ENCODE measurements at places on chromosomes 1 and 21. TPM values are rescaled to one million over a fixed set of nuclear protein-coding genes. Genes with fewer than 3 reads are reported as not detected.

CNR2 gene
- total RNA-seq = 0.46 TPM

DNA sequence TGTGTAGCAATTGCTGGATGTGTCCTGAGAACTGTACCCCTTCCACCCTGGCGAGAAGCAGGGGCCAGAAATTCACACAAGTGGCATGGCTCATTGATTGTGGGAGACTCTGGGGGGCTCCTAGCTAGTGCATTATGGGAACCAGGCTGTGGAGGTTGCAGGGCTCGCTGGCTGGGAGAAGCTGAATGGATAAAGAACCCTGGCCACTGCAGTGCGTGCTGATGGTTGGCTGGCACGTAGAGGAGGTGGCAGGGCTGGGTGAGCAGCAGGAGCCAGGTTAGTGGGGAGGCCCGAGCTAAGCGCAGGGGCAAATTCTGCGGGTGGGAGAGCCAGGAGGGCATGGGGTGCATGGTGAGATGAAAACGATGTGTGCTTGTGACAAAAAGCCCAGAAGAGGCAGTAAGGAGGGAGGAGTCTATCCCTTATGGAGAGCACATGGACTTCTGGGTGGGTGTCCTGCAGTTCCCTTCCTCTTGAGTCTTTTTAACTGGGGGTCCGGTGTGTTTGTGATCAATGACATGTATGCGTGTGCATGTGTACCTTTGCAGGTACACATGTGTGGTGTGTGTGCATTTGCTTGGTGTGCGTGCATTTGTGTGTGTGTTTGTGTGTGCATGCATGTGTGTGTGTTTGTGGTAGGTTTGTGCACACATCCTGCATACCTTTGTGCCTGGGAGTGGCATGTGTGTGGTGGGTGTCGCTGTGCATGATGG, 3.6 kb downstream of the GUK1 start:
- no peak for DNase-seq

CFHR3 gene
- total RNA-seq = 0.28 TPM

ETV3L gene
- not detected for total RNA-seq

TGFB2 gene
- total RNA-seq = 53.7 TPM

TFAP2E gene
- total RNA-seq = 1.8 TPM

DNA sequence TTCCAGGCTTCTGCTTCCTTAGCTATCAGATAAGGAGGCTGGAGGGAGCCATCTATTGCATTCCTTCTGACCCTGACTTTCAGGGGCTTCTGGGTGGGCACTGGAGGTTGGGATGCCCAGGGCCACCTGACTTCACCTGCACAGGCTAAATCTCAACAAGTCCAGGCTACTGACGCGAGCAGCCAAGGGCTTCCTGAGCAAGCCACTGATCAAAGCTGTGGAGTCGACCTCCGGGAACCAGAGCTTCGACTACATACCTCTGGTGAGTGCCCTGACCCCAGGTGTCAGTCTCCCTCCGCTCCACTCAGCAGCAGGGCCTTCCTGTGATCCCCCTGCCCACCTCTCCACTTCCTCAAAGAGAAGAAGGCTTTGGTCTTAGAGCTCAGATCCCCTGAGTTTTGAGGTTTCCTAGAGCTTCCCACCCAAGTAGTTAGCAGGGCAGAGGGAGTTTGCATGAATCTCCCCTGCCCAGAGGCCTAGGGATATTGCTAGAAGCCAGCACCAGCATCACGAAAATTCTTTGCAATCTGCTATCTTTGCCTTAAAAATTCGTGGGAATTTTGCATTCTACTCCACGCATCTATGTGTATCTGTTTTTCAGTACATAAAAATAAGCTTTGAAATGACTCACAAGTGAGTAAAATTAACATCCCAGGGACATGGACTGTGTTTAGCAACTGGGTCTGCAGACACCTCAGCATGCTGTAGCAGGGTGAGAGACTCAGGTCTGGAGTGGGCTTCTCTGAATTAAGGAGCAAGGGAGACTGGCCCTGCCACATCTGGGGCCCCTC, 61.4 kb downstream of the VWA5B1 start:
- no peak for DNase-seq

- peak; percentile 69 for DNase-seq
Observed at GRCh38 chr1:208105756-208106155, 138.4 kb downstream of the PLXNA2 start.

- no peak for DNase-seq
Observed at GRCh38 chr21:37153196-37153934, 80.3 kb downstream of the TTC3 start.

AHDC1 gene
- total RNA-seq = 31.8 TPM

DIP2A gene
- total RNA-seq = 71.4 TPM

DNA sequence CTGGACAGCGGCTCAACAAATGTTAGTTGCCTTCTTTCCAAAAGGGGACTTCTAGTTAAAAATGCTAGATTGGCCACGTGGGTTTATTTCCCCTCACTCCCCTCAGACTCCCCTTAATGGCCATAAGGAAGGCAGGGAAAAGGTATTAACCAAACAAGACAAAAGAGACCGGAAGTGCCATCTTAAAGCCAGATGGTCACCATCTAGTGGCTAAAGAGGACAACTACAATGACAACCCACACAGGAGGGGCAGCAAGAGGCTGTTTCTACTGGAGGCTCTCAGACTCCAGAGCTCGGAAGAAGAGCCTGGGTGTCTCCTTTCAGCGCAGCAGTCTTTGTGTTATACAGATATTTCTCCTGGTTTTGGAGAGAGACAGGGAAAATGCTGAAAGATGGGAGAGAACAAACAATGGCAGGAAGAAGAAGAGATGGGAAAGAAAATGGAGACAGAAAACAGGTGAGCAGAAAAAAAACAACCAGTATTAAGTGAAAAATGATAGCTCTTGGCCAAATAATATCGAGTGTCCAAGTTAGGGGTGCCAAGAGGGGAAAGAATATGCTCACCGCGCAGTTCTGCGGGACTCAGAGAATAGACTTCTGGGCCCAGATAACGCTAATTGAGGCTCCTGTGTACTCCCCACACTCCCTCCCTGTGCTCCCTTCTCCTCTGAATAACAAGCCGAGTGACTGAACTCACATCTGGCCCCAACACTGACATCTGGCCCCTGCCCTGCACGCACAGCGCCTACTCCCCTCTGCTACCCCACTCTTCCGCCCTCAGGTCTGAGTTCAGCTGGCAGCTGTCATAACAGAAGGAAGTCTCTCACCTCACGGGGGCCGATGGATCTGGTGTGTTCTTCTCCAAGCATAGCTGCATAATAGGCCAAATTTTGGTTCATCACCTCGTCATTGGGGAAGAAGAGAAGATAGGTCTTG, 9.6 kb downstream of the P3H1 start:
- peak; percentile 36 for DNase-seq

GRCh38 chr1:224180783-224181452, 2.1 kb upstream of the DEGS1 start:
- DNase-seq = no peak

- no peak for DNase-seq
Observed at GRCh38 chr1:4664606-4665005, 10.2 kb downstream of the AJAP1 start.

DNA sequence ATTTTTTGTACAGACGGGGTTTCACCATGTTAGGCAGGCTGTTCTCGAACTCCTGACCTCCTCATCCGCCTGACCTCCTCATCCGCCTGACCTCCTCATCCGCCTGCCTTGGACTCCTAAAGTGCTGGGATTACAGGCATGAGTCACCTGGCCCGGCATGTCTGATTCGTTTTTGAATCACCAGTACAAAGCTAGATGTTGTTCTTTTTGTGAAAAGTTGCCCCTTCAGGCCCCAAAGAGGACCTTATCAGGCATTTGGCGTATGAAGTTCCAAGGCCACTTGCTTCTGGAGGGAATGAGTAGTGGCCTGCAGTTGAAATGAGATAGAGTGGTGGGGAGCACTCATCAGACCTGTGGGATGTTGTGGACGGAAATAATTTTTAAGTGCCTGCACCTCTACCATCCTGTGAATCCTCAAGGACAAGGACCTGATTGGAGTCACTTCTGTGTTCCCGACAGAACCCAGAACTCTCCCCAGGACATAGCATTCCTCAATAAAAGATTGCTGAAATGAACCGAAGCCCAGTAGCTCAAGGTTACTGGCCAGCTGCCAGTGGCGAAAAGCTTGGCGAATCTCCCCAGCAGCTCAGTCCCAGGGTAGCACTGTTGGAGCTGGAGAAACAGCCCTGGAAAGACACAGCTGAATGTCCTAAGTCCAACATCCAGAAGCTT, 50.1 kb downstream of the NDUFS5 start:
- peak; percentile 85 for DNase-seq

DNA sequence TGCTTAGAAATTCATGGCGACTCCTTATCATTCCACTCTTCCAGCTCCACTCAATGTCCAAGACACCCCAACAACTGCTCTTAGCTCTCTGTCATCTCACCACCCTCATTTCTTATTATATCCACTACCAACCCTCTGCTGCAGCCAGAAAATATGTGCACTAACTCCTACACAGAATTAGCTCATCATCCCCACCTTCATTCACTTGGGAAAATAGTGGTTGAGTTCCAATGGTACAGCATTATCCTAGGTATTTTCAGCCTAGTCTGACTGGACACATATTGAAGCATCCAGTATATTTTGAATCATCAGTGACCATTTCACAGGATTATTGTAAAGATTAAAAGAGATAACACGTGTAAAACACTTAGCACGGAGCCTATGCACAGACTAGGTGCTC, 16.7 kb upstream of the VSIG8 start:
- no peak for DNase-seq

DNA sequence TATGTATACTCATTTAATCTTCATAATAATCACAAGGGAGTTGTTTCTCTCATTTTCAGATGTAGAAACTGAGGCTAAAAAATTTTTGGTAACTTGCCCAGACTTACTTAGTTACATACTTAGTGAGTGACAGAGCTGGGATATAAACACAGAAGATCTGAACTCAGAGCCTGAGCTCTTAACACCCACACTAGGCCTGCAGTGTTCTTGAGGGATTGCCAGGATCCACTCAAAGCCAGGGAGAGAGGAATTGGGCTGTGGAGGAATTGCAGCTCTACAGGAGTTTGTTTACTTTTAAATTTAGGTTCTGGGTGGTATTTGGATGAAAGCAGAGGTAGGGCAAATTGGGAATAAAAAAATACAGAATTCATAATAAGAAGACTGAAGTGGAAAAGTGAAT, 515.1 kb upstream of the PLXNA2 start:
- DNase-seq = no peak

NUF2 gene
- 1.2 TPM for total RNA-seq

Measured in lung (tissue), 17 donors.